RWPE2 (cell line): ENCODE measurements at places on chromosomes 12 and 14.

DNA sequence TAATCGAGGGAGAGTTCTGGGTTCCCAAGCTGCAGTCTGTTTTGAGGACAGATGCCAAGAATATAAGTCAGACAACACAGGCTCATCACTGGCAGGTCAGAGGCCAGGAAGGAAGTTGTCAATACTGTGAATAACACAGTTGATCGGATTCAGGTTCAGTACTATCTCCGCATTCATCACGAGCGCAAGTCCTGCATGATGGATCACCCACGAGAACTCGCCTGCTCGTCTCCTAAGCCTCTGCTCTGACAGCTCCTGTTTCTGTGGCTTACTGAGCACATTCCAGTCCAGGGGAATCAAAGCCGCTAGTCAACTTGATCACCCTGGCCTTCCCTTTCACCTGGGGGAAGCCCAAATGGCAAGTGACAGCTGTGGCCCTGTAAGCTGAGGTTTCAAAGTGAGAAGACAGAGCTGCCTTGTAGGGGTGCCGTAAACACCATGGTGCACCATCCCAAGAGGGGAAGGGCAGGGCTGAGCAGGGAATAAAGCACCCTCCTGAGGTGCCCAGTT, 60.1 kb upstream of the DICER1 start:
- no peak for DNase-seq

- DNase-seq, result peak; percentile 56
These were observed 10.7 kb upstream of the HSP90AA1 start for GRCh38 chr14:102097441-102098135.

DNA sequence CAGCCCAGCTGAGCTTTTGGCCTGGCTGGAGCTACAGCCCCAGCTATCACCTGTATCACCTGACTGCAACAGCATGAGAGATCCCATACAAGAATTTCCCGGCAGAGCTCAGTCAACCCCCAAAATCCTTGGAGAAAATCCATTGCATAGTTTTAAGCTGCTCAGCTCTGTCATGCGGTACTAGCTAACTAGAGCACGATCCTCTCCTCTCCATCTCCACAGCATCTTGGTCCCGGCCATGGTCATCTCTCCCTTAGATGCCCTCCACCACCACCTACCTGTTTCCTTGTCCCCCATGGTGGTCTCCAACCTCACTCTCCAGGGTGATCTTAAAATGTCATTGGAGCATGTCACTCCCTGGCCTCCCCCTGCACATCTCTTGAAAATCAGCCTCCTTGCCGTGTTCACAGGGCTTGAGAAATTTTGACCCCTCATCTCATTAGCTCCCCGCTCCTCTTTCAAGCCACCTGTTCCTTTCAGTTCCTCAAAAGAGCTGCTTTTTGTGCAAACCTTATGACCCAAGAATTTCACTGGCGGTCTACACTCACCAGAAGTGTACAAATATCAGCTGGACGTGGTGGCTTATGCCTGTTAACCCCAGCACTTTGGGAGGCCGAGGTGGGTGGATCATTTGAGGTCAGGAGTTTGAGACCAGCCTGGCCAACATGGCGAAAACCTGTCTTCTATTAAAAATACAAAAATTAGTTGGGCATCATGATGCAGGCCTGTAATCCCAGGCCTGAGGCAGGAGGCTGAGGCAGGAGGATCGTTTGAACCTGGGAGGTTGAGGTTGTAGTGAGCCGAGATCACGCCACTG, 8.1 kb upstream of the CLMN start:
- DNase-seq, result no peak

DNA sequence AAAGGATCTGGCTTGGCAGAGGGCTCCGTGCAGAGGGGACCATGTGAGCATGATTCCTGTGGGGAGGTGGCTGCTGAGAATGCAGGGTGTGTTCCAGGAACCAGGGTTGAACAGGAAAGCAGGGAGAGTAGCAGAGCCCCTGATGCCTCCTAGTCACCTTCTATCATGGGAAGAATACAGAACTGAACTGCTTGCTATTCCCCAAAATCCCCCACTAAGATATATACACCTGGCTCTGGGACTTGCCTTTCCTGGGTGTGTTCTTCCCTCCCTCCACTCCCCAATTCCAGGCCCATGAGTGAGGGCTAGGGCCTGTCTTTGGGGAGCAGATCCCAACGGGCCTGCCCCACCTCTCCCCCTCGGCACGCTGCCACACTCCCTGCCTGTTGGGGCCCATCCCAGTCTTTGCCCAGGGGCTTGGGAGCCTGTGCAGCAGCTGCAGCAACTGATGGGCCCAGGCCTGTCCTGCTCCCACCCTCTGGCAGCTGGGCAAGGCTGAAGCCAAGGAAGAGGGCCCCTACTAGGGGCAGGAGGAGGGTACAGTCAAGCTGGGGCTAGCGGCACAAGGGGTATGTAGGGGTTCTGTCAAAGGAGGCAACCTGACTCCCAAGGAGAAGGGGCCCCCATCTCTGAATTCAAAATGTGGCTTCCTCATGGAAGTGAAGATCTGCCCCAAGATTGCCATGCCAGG, 3.2 kb downstream of the AJUBA start:
- peak; percentile 100 for DNase-seq

GRCh38 chr12:47383942-47384341, 304.2 kb upstream of the AMIGO2 start:
- DNase-seq, result no peak

- no peak for DNase-seq
These were observed 198.6 kb downstream of the BCAT1 start for GRCh38 chr12:24750263-24750662.

- no peak for DNase-seq
These were observed 111.2 kb downstream of the KIF21A start for GRCh38 chr12:39331539-39332261.

DNA sequence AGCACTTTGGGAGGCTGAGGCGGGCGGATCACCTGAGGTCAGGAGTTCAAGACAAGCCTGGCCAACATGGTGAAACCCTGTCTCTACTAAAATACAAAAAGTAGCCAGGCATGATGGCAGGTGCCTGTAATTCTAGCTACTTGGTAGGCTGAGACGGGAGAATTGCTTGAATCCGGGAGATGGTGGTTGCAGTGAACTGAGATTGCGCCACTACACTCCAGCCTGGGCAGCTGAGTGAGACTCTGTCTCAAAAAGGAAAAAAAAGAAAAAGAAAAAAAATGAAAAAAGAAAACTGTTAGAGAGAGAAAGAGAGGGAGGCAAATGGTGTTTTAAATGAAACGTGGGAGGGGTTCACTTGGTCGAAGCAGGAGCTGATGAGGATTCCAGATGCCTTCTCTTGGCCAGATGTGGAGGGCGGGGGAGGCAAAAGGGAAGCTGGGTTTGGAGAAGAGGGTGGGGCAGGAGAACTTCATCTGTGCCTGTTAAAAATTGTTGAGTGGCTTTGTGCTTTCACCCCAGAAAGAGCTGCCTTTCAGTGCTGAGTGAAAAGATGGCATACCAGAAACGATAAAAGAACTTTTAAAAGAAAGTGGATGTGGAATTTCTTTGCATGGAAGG, 1.1 kb downstream of the EMP1 start:
- DNase-seq, result no peak

DNA sequence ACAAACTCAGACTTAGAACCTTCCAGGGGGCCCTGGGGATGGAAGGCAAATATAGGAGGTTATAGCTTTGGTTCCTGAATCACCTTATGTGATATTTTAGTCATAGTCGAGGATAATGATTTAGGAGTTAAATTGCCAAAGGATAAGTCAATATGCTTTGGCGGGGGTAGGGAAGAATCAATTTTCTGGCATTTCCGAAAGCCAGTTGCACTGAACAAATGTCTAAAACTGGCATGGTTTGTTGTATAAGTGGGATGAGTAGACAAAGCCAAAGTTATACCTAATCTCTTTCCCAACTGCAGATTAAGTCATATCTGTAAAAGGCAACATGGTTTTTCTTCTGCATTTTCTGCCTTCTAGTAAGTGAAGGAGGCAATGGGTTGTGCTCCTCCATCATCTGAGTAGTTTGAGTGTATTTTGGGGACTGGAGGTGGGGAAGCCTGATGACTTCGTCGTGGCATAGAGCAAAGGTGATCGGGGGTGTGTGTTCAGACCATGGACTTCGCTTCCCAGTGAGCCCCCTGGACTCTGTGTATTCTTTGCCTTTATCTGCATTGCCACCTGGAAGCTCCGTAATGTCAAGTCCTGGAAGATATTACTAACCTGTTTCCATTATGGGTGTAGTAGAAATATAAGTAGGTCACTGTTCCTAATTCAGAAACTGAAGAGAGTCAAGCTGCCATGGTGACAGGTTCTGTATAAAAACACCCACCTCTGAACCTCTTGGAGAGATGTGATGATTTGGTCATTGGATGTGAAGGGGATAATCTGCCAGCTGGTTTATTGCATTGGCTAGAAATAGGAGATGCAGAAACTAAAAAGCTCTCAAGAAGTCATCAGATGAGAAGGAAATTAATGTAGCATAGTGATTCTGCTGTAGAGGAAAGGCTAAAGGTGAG, 24.5 kb downstream of the PPFIBP1 start:
- DNase-seq, result no peak

- DNase-seq, result peak; percentile 79
These were observed 67.8 kb downstream of the HMGA2 start for GRCh38 chr12:65891987-65892481.

- no peak for DNase-seq
These were observed 25.2 kb downstream of the SERPINA1 start for GRCh38 chr14:94363151-94363624.

DNA sequence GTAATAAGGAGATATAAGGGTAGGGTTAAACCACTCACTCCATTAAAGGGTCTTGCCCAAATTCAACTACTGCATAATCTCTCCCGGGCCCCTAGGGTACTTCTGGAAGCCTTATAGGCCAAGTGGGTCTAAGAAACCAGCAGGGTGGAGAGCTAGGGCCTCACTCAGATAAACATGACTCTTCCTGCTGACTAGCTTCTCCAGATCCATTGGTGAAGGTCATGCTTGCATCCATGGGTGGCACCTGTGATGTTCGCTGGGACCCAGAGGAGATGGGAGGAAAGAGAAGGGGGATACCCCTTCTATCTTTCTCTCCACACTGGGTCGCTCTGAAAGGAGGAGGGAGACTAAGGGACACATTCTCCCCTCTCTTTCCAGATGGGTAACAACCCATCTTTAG, 36.1 kb upstream of the HIGD1C start:
- no peak for DNase-seq

DNA sequence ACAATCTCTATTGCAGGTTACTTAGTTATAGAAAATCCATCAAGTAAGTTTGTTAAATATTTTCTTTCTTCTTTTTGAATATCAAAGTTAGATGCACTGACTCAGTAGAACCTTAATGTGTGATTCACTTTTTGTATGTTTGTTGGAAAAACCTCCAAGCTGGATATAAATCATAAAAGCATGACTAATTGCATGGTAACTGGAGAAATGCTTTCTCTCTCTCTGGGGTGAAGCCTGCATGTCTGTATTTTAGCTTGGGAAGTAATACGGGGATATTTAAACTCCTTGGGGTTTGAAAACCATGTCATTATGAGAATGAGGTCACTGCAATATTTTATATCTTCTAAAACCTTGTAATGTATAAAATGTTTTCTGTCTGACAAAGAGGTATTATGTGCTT, 58.6 kb upstream of the MYF6 start:
- no peak for DNase-seq

DNA sequence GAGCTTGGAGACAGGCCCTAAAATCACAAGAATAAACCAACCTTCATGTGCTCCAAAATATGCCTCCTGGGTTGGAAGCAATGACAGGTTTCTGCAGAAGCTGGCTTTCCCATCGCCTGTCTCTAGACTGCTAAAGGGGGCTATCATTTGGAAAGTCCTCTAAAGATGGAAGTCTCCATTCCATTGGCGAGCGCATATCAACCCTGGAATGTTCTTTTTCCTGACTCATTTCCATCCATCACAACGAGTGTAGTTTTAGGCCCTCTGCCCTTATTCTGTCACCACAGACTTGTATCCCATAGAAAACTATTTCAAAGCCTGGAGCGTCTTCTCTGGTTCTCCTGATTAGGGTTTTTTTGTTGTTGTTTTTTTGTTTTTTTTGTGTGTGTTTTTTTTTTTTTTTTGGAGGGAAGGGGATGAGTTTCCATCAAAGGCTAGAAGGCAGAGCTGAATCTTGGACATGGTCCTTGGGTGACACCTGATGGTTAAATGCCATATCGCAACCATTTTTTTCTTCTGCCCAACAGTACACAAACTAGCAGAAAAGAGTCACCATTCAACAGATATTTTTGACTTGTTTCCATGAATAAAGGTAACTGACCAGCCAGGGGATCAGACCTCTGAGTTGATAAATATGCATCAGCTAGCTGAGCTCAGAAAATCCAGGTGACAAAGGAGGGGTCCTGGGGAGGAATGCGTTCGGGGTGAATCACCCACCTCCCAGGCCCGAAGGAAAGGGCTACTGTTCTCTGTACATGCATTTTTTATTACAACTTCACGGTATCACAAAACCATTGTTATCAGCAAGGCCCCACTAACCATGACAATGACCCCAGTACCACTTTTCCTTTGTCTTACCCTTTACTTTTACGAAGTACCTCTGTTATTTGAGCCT, 40.5 kb downstream of the KCNA5 start:
- DNase-seq, result no peak

DNA sequence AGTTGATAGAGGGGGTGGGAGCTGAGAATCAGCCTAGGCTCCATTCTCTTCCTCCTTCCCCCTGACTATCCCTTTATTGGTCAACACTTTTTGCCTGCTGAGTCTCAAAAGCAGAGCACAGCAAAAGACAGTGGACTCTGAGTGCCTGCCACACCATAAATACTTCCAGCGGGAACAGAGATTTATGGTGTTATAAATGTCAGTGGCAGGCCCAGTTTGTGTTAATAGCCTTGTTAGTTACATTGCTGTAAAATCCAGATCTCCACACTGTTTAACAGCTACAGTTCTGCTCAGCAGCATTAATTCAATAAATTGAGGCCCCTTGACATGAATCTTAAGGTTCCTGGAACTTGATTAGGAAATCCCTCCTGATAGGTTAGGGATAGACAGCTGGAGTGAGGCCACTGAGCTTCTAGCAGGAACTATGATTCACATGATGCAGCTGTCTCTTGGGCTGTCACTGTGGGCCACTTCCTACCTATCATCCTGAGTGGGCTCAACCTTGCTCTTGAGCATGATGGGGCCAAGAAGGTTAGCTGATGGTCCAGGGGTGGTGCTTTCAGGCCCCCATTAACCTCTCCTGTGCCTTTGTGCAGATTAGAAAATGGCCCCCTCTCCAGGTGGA, 295.2 kb upstream of the SRRM4 start:
- DNase-seq, result no peak

DNA sequence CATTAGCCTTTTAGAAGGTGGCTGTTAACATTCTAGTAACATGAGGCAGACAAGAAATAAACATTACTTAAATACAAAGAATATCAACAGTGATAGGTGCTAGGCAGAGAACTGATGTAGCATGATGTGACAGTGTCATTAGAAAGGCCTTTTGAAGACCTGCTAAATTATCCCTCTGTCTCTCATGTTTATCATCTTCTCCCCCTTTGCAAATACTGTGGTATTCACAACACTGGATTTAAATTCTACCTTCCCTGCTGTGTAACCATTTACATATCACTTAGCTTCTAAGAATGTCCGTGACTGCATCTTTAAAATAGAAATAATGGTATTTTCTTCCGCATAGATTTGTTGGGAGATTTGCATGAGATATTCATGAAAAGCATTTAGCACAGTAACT, 74.4 kb upstream of the CLEC14A start:
- DNase-seq, result no peak

- no peak for DNase-seq
These were observed 47.0 kb downstream of the SLC8B1 start for GRCh38 chr12:113287899-113288282.
